ENCODE measurements at places on chromosomes 3 and 15. TPM values are rescaled to one million over a fixed set of nuclear protein-coding genes. Genes with fewer than 3 reads are reported as not detected.

The TNNC1 gene
- 0.35 TPM for polyA plus RNA-seq

DNA sequence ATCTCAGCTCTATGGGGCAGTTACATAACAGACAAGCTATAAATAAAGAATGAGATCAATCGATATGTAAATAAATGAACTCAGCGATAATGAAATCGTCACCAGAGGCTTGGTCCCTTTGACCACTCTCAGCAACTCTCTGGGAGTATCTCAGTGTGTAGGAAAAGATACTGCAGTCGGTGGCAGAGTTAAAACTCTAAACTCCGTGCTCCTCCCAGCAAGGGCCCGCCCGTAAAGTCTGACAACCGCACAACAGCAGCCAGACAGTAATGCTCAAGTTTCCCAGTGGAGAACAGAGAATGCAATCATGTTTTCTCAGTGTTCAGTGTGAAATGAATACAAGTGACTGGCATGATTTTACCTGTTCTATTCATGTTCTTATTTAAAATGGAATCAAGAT is 28.3 kb upstream of the IGF1R start:
- no peak for DNase-seq

GRCh38 chr3:27675287-27675686 is 46.8 kb downstream of the EOMES start:
- DNase-seq, result no peak

GRCh38 chr3:170766253-170766652 is 103.7 kb downstream of the RPL22L1 start:
- DNase-seq, result no peak

DNA sequence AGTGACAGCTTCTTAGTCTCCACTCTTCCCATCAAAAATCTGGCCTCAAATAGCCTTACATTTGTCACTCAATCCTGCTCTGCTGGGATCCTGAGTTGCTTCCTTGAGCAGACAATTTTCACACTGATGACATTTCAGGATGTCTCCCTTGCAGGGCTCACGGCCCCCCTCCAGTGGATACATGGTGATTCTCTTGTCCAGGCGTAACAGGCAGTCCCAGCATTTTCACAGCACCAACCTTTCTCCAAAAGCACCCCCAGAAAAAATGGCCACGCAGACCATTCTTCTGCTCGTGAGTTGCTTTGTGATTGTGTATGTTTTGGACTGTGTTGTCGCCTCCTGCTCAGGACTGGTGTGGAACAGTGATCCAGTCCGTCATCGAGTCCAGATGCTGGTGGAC is 47.4 kb upstream of the WNT7A start:
- no peak for DNase-seq

- DNase-seq, result no peak
These were observed 44.9 kb downstream of the CPN2 start for GRCh38 chr3:194306109-194306686.

The CFAP92 gene
- 0.26 TPM for polyA plus RNA-seq

GRCh38 chr3:71129611-71130431 is 453.7 kb downstream of the FOXP1 start:
- DNase-seq, result no peak

GRCh38 chr3:183298701-183299153 is 45.7 kb downstream of the B3GNT5 start:
- DNase-seq, result no peak

DNA sequence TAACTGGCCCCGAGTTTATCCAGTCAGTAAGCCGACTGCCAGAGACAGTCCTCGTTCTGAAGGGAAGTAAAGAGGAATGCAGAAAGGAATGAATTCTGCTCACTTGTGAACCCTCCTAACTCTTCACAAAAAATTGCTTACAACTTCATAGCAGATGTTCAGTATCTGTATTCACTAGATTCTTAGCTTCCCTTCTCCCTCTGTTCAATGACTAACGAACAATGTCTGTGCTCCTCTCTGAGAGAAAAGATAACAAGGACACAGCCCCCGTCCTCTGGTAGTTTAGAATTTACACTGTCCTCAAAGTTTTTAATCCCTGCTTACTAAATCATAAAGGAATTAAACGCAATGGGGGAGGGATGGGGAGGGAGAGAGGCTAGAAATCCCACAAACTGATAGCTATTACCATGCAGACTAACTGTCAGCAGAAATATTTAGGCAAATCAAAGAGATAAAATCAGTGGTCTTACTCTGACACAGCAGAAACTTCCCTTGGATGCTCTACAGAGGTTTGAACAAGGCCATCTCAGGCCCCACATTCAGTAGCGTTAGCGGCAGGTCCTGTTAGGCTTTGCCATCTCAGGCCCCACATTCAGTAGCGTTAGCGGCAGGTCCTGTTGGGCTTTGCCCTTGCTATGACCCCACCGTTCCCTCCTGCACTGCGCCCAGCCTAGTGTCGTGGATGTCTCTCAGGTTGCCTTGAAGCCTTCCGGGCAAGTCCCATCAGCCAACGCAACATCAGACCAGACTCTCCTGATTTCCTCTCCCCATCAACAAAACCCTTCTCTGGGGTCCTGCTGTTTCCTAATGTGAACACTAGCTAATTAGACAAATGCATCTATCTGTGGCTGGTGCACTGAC is 23.4 kb downstream of the NRROS start:
- no peak for DNase-seq

The TMC3 gene
- not detected for polyA plus RNA-seq

DNA sequence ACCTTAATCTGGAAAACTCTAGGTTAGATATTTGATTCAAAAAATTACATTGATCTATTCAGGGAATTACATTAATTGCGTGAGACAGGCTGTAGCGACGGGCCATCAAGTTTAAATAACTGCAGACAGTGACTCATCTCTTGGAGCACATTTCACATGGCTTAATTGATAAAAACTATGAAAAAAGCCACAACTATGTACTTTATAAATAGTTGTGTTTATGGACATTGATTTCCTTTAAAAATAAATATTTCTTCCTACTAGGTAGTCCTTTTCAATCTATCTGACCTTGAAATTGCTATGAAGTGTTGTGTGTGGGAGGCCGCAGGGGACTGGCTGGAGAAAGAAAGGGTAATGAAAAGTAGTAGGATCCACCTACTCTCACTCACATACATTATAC is 157.8 kb downstream of the IL1RAP start:
- no peak for DNase-seq

- no peak for DNase-seq
These were observed 67.0 kb upstream of the CTDSPL start for GRCh38 chr3:37794646-37795045.

DNA sequence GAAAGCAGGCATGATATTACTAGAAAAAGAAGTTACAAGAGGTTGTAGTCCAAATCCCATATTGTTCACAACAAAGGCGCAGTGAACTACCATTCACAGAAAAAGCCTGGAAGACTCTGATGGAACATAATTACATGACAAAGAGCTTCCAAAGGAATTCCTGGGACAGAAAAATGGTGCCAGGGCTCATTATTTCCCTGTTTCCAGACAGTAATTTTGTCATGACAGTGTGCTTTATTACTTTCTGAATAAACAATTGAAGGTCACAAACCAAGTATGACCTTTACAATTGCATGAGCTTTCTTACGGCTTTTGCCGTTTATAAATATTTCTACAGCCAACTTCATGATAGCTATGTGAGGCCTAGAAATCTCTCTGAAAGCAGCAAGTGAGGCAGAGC is 61.0 kb downstream of the CYFIP1 start:
- no peak for DNase-seq

DNA sequence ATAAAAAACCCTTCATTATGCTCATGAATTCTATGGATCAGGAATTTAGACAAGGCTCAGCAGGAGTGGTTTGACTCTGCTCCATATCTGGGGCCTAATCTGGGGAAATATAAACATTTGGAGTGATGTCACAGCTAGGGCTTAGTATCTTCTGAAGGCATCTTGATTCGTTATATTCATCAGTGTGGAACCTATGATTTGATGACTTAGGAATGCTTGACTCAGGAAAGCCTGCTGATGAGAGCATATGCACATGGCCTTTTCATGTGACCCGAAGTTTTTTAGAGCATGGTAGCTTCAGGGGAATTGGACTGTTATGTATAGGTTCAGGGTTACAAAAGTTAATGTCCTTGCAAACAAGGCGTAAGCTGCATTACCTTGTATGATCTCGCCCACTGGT is 184.9 kb upstream of the LRRC3B start:
- peak; percentile 67 for DNase-seq

DNA sequence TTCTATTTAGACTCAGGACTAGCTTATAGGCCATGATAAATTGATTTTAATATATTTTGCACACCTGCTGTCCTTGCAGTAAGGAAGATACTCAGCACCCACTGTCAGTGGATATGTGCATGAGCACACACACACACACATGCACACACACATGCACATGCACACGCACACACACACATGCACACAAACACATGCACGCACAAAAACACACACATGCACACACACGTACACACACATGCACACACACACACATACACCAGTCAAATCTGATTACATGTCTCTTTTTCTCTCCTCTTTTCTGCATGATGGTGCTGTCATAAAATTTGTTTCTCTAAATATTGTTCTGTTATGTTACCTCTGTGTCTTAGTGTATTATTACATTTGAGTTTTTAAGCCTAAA is 87.3 kb upstream of the OSTN start:
- DNase-seq, result no peak

The GATA2 gene
- polyA plus RNA-seq, result not detected

DNA sequence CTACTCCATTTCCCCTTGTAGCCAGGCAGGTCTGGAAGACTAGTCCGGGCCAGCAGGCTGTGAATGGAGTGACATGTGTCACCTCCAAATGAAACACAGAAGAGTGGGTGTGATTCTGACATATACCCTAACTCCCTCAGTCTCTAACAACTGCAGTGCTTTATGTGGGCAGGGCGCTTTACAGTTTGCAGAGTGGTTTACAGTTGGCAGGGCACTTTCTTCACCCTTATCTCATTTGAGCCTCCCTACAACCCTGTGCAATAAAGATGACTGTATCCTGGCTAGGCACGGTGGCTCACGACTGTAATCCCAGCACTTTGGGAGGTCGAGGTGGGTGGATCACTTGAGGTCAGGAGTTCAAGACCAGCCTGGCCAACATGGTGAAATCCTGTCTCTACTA is 176.3 kb downstream of the RAB11A start:
- DNase-seq, result no peak

GRCh38 chr15:87702270-87702669 is 554.3 kb downstream of the NTRK3 start:
- DNase-seq, result no peak

DNA sequence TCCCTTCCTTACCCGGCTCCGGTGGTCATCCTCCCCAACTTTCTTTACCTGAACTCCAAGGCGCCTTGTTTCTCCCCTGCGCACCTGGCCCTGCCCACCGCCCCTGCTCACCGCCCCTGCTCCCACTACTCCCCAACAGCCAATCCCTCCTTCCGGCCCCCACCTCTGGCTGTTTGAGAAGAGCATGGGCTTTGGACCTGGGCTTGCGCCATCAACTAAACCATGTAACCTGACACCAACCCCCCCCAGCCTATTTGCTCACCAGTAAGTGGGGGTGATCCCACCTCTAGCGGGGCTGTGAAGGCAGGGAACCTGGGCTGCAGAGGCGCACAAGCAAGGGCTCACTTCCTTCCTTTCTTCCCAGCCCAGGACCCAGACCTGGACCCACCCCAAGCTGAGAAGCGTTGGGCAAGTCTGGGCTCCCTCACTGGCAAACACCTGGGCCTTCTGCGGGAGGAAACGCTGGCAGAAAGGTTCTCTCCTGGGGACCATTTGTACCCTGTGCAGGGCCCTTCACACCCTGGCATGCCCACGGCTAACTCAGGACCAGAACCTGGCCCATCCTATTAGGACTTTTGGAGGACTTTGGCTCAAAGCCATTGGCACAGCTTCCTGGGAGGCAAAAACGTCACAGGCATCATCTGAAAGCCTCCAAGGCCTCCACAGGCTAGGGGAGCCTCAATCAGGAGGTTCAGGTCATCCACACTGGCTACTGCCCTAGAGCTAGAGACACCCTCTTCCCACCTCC is at the start of gene PLXNB1:
Gene PLXNB1, minus strand, starts transcription at position 127 of the 748 bp plus-strand sequence. CDS start 5,475 bp downstream, outside the sequence.
- peak; percentile 80 for DNase-seq

DNA sequence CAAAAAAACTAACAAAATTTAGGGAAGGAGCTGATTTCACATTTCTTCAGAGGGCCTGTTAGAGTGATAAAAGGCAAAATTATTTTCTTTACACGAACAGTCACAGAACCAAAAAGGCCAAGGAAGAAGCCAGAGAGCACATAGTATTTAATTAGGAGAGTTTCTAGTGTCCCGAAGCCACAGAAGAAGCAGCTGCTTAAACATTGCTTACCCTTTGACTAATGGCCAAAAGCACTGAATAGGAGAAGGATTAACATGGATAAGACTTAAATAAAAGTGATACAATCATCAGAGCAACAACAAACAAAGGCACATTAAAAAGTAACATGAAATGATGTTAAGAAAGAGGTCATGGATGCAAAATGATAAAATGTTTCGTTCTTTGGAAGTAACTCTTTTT is 98.6 kb downstream of the CHL1 start:
- DNase-seq, result no peak

- DNase-seq, result no peak
These were observed 14.8 kb downstream of the EPB42 start for GRCh38 chr15:43206054-43206453.

DNA sequence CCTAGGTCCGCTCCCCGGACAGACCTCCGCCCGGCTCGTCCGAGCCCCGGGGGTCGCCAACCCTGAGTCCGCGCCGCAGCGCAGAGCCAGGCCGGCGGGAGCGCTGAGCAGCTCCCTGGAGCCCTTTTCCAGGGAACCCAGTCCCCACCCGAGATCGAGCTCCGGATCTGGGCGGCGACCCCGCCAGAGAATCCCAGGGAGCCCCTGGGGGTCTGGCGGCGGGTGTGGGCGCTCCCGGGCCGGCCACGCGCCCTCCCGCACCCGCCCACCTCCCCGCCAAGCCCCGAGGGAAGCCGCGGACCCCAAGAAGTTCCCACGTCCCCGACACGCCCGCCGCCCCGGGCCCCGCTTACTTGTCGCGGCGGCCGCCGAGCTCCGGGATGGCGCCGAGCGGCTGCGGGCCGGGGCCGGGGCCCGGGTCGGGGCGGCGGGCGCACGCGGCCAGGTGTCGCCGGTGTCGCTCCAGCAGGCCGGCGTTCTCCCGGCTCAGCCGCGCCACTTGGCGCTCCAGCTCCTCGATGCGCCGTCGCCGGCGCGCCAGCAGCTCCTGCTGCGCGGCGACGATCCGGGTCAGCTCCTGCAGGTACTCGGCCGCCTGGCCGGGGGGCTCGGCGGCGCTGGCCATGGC is 137.7 kb downstream of the NUP210 start:
- no peak for DNase-seq

DNA sequence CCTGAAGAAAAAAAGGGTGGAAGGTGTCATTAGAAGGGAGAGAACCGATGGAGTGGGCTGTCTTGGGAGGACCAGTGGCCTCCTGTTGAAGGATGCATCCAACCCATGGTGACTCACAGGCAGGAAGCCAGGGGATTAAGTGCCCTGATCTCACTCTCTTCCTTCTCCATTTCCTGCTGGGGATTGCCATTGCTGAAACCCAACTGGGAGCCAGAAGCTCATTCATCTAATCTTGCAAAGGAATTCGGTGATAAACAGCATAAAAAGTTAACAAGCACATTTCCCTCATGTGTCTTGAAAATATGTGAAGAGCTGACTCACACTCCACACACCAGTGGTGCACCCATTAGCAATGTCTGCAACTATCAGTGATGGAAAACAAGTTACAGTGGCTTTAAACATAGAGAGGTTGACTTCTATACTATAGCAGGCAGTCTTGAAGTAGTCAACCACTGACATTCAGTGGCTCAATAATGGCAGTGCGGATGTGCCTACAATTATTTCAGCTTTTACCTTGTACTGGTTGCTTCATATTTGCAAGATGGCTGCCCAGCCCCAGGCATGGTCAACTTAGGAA is 12.8 kb upstream of the CSRNP1 start:
- DNase-seq, result no peak

GRCh38 chr3:171282041-171282440 is 178.2 kb downstream of the TNIK start:
- DNase-seq, result no peak

The SERINC4 gene
- polyA plus RNA-seq, result not detected

- no peak for DNase-seq
These were observed 135.4 kb downstream of the RAB11A start for GRCh38 chr15:66004618-66005262.

The CCDC33 gene
- polyA plus RNA-seq, result not detected
